EH (cell line): ENCODE measurements at places on chromosomes 2 and 18.

DNA sequence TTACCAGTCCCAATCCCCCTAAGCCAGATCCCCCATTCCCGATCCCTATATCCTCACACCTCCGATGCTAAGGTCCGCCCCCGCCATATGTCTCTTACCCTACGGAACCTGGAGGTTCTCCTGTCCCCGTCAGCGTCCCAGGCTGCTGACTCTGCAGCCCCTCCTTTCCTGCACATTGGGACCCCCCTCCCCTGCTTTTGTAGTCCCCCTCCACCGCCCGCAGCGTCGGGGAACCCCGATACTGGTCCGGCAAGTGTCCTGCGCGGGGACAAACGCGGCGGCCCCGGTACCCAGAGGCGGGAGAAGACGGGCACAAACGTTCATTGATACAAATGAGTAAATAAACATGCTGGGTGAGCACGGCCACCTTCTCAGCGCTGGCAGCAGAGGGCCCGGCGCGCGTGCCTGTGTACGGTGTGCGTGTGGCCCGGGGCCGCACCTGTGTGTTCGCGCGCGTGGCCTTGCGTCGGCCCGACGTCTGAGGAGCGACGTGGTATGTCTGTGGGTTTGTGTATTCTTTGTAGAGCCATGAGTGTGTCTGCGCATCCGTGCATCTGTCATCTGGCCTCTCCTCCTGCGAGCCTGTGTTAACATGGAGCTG is 2.0 kb upstream of the CYP26B1 start:
- DNase-seq = no peak

GRCh38 chr18:67652288-67652687 is 135.8 kb upstream of the DSEL start:
- no peak for DNase-seq

DNA sequence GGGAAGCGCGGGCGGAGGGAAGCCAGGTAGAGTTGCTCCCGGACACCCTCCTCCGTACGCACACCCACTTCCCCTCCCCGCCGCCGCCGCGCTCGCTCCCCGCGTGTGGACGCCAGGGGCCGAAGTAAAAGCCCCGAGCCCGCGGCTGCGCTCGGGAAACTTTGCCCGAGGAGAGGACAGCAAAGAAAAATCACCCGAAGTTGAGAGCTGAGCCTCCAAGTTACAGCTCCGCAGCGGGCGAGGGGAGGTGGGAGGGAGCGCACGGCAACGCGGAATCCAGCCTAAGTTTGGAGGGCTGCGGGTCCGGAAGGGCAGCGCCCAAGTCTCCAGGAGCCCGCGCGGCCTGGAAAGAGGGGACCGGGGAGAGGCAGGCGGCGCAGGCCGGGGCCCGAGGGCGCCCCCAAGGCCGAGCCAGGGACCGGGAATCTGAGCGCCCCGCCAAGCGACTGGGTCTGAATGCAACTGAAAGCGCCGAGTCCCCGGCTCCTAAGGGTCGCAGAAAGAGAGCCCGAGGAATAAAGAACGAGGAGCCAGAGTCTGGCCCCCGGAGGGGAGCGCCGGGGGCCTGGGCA is 706 bp upstream of the BCL11A start:
- peak; percentile 27 for DNase-seq

DNA sequence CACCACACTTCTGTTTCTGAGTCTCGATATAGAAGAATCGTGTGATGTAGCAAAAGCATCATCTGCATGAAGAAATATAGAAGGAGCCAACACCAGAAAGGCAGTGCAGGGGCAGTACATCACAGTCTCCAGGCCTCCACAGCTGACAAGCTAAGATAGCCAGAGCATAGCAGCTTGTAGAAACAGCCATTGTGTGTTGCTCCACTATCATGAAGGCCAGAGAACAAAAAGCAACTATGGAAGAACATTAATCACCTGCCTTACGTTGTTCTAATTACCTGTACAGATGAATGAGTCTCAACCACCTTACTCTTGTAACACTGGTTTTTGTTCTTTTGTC is 129.0 kb downstream of the RND3 start:
- DNase-seq = no peak

- DNase-seq = no peak
Observed at GRCh38 chr18:31649978-31650719, 34.2 kb downstream of the B4GALT6 start.

DNA sequence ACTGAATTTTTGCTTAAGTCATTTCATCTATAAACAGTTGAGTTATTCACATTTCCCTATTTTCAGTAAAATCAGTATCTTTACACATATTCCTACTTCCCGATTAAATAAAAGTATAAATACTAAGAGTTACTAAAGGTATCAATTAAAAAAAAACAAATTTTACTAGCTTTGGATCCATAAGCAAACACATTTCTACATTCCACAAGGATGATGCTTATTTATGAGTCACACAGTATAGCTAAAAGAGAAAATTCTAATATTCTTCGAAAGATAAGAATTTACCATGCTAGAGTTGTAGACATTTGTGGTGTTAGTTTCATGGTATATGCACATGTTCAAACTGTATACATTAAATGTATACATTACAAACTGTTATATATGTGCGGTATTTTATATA is 23.7 kb downstream of the PGAP1 start:
- DNase-seq = peak; percentile 28

DNA sequence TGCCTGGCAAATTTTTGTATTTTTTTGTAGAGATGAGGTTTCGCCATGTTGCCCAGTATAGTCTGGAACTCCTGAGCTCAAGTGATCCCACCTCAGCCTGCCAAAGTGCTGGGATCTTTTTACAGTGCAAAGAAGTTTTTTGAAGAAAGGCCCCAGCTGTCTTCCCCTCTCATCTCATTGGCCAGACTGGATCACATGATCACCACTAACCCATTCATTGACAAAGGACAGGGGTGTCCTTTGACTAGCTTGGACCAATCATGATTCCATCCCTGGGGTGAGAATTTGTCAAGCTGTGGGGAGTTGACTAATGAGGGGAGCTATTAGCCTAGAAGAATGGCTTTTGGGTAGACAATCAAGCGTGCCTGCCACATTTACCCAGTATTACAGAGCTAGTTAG is 232.9 kb upstream of the TANK start:
- DNase-seq = no peak

DNA sequence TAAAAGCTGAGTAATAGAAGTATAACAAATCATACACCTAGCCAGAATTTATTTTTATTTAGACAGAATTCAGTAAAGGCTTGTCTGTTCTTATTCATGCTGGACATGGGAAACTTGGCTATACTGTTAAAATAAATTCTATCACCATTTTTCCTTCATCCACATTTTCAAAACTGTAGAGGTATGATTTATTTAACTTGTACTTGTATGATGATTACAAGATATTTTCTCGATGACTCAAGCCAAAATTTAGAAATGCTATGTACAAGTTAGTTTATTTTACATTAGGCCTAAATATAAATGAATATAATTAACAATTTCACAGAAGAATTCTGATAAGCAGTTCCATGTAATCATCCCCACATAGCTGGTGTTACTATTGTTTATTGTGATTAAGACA is 194.8 kb upstream of the DOK6 start:
- peak; percentile 4 for DNase-seq

GRCh38 chr2:54030806-54031205 is 60.0 kb upstream of the PSME4 start:
- DNase-seq = no peak

GRCh38 chr2:88131201-88131998 is 3.5 kb upstream of the FABP1 start:
- DNase-seq = no peak

- DNase-seq = peak; percentile 65
Observed at GRCh38 chr2:27962006-27962405, 71.5 kb downstream of the BABAM2 start.
